T-helper 17 cell (primary cell): ENCODE measurements at places on chromosomes 3 and 15.

GRCh38 chr3:115646027-115646690 is 22.8 kb downstream of the GAP43 start:
- no peak for DNase-seq

DNA sequence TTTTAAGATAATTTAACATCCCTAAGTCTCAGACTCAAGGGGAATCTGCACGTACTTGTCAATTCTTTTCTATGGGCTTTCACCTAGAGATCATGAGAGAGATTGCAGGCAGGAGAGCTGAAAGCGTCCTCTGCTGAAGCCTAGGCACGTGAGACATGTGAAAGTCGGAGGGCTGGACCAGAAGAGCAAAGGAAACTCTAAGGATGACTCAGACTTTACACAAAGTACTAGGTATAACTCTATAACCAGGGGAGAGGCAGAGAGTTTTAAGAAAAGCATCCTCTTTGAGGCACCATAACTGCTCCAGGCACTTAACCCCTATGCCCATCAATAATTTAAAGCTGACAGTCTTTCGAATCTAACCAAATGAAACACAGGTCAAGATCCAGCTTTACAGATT is 436.6 kb downstream of the VGLL3 start:
- DNase-seq = no peak

DNA sequence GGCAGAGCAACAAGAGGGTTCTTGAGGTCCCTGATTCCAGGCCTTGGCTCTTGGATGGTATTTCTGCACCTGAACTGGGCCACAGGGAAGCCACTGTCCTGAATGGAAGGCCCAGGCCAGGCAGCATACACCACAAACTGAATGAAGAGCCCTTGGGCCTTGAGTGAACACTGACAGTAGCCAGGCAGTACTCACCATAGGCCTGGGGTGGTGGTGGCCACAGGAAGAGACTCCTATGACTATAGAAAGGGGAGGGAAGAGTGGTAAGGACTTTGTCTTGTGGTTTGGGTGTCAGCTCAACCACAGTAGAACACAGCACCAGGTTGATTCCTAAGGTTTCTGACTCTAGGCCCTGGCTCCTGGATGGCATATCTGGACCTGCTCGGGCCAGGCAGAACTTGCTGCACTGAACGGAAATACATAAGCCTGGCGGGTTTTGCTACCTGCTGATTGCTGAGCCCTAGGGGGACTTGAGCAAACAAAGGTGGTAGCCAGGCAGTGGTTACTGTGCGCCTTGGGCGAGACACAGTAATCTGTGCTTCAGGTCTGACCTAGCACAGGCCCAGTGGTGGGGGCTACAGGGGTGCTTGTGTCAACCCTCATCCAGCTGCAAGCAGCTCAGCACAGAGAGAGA is 241.4 kb downstream of the ISL2 start:
- DNase-seq = no peak

GRCh38 chr15:101188637-101189408 is 63.0 kb downstream of the CHSY1 start:
- no peak for DNase-seq

DNA sequence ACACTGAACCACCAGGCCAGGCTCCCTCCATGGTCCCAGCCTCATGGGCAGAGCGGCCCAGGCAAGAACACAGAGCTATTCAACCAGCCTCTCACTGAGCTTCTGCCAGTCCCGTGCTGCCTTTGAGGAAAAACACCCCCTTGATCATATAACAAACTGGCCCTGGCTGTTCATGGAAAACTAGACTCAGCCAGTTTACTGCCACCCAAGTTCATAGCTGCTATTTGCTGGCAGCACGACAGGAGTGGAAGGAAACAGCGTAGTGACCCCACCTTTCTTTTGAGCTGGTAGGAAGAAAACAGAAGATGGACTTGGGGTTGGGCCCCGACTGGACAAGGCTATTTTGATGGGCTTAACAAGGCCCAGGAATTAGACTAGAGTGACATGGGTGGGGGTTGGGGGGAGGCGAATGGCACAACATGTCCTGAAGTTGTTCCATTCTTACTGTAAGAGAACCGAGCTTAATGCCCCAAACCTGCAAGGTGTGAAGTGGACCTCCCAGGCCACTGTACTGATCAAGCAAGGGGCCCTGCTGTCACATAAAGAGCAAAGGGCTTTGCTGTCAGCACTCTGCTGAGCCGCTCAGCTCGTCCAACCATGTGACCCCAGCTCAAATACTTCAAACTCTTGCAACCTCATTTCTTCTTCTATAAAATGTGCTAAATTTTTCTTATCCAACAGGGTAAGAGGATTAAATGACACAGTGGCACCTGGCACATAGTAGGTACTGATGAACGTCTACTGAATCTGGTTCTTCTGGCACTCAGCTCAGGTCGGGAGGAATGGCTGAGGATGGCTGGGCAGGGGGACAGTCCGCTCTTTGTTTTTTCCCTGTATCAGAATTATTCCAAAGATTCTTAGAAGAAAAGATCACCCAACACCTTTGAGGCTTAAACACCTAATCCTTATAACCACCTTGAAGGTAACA is 1.6 kb downstream of the FBXL22 start:
- no peak for DNase-seq

DNA sequence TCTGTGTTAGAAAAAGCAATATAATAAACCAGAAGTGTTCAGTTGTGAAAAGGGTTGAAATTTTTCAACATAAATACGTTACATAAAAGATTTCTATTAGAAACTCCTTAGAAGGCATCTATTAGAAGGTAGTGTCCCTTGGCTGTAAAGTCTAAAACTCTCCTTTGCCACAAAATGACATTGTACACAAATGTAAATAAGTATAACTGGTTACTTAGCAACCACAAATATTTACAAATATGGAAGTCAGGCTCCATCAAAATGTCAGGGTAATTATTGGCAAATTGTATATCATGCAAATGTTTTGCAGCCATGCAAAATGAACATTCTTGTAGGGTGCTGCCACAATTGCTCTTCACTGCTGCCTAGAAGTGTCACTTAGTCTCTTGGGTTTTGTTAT is 419.1 kb upstream of the CDIN1 start:
- no peak for DNase-seq

DNA sequence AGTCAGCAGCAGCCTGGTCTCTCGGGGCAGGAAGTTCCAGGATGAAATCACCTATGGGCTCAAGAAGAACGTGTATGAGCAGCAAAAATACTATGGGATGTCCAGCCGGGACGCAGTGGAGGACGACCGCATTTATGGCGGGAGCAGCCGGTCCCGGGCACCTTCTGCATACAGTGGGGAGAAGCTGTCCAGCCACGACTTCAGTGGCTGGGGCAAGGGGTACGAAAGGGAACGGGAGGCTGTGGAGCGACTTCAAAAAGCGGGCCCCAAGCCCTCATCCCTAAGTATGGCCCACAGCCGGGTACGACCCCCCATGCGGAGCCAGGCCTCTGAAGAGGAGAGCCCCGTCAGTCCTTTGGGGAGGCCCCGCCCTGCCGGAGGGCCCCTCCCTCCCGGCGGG is 12.1 kb upstream of the APEH start:
- DNase-seq = no peak

DNA sequence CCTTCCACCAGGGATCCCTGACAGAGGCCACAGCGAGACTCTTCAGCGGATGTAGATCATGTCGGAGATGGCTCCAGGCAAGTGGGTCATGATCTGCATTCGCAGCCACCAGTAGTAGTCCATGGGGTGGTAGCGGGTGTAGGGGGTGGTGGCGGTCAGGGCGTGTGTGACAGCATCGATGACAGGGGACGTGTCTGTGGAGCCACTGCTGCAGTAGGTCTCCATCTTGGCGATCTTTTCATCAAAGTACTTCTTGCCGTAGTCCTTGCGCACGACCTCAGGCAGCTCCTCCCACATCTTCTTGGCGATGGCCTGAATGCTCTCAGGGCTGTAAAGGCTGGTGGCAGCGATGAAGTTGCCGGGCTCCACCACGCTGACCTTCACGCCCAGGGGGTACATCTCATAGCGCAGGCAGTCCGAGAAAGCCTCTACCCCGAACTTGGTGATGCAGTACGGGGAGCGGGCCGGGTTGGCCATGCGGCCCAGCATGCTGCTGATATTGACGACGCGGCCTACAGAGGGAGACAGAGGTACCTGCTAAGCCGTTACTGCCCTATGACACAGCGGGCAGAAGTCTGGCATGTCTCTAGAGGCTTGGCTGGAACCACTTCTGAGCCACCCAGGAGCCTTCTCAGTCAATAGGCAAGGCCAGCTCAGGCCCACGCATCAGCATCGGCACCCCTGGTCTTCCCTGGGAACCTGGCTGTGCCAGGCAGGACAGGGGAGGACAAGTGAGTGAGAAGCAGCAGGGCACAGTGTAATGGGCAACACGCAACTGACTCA is 43.7 kb downstream of the BDH1 start:
- DNase-seq = no peak

DNA sequence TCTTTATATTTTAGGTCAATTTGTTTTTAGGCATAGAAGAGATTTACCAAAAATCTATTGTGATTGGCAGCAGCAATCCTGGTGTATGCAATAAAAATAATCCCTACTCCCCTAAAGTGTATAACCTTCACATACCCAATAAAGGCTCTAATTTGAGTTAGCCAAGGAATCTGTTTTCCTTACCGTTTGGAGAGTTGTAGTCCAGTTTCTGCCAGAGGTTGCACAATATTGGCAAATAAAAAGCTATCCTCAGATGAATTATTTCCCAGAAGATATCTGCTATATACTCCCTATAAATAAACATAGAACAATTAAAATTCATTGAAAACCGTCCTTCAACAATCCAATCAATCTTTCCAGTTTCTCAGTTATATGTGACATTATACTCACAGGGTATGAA is 31.1 kb downstream of the ACKR4 start:
- DNase-seq = no peak

DNA sequence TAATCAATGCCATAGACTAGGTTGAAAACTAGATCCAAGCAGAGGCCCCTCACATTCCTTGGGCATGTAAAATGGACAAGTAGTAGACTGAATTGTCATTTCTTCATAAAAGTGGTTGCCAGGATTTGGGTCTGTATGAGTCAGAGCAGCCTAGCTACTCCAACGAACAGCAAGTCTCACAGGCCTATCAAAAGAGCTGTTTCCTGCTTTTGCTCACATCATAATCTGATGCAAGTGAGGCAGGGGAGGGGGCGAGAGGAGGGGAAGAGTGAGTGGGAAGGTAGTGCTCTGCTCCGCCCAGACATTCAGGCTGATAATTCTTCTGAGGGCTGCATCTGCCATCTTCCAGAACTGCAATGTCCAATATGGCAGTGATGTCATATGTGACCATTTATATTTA is 228.9 kb upstream of the PRICKLE2 start:
- DNase-seq = no peak

GRCh38 chr3:25901796-25902195 is 111.9 kb downstream of the OXSM start:
- DNase-seq = no peak

DNA sequence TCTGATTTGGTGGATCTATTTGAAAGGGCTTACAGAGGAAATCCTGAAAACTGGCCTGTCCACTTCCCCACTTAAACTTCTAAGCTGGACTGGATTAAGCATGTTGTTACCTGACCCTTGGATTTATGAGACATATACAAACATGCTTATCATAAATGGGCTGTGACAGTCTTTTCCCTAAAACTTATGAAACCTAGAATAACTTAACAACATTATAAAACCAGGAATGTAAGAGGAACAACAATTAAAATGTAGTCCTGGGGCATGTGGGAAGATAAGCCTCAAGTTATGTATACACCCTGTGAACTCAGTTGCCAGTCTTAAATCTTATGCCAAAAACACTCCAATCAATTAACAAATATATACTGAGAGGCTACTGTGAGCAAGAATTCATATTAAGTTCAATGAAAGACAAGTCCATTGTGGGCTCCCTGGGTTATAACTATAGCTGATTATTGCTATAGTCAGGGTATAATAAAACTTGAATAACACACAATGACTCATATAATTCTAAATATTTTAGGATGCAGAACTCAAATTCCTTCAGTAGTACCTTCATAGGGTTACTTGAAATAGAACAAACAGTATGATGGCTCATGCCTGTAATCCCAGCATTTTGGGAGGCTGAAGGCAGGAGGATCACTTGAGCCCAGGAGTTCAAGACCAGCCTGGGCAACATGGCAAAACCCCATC is 87.2 kb upstream of the PPIB start:
- no peak for DNase-seq

GRCh38 chr3:58013973-58014649 is 5.9 kb downstream of the FLNB start:
- no peak for DNase-seq

DNA sequence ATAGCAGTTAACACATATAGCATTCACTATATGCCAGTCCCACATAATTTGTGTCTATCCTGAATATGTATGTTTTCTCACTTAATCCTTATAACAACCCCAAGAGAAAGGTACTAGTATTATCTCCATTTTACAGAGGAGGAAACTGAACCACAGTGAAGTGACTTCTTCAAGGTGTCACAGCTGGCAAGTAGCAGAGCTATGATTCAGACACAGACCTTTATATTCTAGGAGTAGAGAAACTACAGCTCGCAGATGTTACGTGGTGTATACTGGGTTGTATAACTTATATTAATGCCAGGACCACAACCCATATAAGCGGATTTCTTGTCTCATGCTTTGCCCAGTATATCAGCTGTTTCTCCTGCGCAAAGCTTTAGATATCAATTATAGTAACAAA is 29.5 kb upstream of the ICE2 start:
- DNase-seq = no peak

DNA sequence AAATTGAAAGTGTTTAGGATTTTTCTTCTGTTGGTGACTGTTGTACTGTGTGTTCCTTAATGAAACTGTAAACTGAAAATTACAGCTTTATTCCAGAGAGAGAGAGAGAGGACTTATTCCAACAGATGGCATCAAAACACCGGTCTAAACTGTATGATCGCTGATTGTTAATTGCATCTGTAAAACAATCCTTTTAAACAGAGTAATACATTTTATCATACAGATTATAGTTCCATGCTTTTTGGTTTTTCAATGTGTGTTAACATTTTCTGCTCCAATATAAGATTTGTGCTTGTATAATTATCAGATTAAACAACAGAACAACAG is 289.7 kb upstream of the DNAJC19 start:
- no peak for DNase-seq

DNA sequence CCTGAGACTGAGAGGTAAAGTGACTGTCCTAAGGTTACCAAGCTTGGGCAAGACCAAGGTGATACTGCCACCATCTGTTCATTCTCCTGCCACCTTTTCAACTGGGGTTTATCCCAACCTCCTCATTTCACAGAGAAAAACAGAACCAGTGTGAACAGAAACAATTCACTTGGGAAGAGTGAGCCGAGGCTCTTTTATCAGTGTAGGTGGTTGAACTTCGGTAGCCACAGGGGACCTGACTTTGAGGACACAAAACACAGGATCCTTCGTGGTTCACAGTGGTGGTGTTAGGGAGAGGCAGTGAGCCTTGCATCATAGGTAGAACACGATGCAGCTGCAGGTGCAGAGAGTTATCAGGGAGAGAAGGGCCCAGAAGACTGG is 72.8 kb upstream of the ICE2 start:
- DNase-seq = no peak

- DNase-seq = no peak
These were observed 122.0 kb downstream of the TFDP2 start for GRCh38 chr3:142027300-142027699.

DNA sequence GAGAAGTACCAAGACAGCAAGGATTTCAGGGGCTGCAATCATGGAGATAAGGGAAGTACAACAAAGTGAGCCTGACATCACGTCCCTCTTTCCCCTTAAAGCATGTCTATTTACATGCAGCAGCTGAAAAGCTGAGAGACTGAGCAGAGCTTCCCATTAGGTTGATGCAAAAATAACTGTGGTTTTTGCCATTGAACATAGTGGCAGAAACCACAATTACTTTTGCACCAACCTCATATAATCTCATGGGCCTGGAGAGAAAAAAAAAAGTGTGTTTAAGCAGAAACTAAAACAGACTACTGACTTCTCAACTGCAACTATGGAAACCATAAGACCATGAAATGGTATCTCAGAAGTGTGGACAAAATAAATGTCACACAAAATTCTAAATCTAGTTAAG is 48.3 kb downstream of the CCDC12 start:
- no peak for DNase-seq
